C1 segment of cervical spinal cord (tissue), 14 donors: ENCODE measurements at places on chromosomes 2 and 18.

- no peak for DNase-seq
Measured at GRCh38 chr2:31384351-31384750, 30.2 kb downstream of the XDH start.

- no peak for DNase-seq
Measured at GRCh38 chr2:33430856-33431255, 45.6 kb upstream of the RASGRP3 start.

- no peak for DNase-seq
Measured at GRCh38 chr2:11385216-11385615, 40.8 kb upstream of the ROCK2 start.

DNA sequence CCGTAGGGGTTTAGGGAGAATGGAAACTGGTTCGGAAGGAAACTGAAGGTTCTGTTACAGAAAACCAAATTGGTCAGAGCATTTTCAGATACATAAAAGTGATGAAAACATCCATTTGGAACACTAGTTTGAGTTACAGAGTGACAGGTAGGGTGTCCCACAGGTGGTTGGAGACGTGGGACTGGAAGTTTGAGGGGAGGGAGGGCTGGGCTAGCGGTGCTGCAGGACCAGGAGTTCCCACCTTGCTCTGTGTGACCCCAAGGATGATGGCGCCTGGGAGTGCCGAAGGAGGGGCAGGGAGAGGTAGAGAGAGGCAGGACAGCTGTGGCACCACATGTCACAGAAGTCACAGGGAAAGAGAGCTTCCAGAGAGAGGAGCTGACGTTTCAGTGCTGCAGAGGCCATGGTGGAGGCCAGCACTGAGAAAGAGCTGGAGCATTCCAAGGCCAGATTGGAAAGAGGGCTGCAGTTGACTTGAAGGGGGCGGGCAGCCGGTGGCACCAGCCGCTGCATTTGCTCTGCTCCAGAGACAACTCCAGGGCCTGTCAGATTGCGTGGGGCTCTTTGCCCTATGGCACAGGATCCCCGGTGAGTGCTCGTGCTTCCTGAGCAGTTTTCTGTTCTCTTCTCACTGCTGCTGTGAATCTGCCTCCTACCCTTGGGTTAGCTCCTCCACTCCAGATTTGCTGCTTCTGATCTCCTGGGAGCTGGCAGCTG, 56.2 kb upstream of the FOSL2 start:
- no peak for DNase-seq

GRCh38 chr18:47560723-47561715, 309.6 kb upstream of the SKOR2 start:
- DNase-seq, result no peak

DNA sequence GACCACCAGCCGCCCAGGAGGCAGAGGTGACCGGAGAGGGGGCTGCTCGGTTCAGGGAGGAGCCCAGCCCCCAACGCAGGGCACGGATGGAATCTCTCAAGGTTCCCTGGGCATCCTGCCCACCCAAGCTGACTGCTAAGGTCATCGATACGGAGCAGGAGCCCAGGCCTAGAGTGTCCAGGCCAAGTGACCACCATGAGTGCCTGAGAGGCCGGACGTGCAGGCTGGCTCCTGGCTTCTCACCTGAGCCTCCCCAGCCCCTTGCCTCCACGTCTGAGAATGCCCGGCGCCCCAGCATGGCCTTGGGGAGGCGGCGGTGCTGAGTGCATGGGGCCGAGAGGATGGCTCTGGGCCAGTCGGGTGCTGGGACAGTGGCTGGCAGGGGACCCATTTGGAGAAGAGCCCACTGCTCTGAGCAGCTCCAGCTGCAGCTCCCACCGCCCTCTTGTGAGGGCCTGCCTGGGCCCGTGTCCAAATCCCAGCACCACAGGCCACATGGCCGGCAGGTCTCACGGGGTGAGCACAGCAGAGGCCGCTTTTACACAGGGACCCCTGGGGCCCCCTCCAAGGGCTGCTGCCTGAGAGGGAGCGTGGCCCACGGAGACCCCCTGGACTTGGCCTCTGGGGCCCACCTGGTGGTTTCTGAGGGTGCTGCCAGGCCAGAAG, 102.8 kb upstream of the CTDP1 start:
- DNase-seq, result peak; percentile 42

DNA sequence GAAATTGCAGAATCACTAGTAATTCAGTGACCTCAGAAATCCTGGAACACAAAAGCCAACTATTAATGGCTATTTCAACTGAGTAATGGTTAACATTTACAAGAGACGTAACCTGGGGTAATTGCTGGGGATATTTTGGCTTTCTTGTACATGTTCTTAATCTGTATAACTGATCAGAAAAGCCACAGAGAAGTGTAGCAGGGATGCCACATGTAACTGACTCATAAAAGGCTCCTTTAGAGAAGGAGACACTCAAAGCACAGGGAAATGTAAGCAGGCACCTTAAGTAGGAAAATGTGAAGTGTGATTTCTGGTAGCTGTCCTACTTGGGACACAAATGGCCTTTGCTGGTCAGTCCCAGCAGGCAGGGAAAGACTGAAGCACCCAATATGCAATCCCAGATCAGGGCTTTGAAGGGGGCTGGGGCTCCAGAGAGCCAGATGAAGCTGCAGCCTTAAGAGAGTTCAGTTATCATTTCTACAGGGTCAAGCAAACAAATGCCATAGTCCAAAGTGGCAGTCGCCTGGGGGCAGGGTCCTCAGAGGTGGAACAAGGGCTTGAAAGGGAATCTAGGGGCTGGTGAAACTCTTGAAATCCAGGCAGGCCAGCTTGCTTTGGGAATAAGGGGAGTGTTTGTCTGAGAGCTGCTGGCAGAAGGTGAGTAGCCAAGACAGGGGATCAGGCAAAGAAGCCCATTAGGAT, 7.2 kb upstream of the SPOPL start:
- no peak for DNase-seq

DNA sequence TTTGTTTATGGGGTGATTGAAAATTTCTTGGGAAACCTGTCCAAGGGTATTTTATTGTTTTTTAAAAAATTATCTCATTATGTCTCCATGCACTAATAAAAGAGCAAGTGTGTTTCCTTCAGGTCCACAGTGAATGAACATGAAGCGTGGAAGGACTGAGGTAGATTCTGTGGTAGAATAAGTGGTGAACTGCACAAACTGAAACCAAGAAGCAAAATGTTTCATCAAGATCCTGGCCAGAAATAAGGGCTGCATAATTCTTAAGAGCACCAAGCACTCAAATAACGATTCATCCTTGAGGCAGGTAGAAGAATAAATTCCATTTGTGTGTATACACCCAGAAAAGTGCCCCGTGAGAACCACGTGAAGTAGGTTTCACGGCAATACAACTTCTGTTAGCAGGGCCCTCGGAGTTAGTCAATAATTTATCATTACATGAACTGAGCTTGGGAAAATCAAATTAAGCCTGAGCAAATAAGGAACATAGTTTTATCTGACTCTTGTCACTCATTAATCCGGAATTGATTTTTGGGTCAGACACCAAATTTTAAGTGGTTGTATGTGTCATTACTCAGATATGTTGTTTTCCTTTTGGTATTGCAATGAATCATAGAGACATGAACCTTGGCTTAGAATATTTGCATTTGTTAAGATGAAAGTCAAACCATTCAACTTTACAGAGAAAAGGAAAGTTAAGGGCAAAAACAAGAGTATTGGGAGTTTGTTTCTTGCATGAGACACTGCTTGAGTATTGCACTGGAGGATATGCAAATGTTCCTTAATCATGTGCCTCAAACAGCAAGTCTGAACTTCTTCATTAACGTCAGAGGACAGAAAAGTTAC, 472.6 kb upstream of the NETO1 start:
- DNase-seq, result no peak

- peak; percentile 87 for DNase-seq
Measured at GRCh38 chr2:144332356-144333142, 187.4 kb downstream of the ZEB2 start.

DNA sequence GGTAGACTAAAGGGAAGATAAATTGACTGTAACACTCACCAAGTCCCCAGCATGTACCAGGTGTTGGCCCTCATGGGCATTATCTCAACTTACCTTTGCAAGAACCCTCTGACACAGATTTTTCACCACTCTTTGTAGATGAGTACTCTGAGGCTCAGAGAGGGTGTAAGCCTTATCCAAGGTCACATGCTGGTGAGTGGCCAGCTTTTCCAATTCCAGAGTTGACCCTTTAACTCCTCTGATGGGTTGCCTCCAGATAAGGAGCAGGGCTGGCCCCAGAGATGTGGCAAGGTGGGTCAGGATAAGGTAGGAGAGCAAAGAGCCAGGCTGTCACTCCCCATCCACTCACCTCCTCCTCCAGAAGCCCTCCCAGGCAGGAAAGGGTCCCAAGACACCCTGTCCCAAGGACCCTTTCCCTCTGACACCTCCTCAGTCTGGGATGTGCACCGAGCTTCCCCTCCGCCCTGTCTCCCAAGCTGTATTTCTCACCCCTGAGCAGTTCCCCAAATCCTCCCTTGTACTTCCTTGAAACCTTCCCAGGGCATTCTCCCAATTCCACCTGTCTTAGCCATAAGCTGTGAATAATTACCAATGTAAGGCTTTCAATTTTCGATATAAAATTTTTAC, 165.9 kb downstream of the ZFP36L2 start:
- DNase-seq, result no peak

DNA sequence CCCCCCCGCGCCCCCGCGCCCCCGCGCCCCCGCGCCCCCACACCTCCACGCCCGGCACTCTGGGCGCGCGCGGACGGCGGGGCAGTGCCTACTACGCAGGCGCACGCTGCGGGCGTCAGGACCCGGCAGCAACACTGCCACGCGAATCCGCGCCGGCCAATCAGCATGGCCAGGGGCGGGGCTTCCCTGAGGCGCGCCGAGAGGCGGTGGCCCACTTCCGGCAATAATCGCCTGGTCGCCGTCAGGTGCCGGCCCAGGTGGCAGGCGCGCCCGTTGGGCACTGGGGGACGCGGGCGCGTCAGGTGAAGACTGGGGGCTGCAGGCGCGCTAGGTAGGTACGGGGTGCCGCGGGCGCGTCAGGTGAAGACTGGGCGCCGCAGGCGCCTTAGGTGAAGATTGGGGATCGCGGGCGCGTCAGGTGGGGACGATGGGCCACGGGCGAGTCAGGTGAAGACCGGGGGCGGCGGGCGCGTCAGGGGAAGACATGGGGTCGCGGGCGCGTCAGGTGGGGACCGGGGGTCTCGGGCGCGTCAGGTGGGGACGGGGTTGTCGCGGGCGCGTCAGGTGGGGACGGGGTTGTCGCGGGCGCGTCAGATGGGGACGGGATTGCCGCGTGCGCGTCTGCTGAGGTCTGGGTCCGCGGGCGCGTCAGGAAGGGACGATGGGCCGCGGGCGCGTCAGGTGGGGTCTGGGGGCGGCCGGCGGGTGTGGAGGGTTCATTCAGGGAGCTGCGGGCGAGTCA, 219.1 kb downstream of the RTP5 start:
- peak; percentile 87 for DNase-seq

DNA sequence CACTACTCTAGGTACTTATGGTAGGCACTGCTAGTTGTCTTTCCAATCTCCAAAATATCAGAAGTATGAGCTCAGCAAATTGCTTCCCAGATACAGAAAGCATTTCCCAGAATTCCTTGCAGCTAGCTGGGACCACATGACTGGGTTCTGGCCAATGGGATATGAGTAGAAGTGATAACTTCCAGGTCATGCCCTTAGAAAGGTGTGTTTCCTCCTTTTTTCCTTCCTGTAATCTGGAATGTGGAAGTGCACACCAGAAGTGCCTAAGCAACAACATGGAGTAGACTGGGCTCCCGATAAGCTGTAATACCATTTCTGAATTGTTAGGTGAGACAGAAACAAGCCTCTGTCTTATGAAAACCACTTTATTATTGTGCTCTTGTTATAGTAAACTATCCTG, 279.8 kb downstream of the ZNF385B start:
- DNase-seq, result no peak

GRCh38 chr18:5052491-5052890, 144.6 kb downstream of the AKAIN1 start:
- no peak for DNase-seq

- DNase-seq, result no peak
Measured at GRCh38 chr2:179336782-179337534, 72.3 kb upstream of the SESTD1 start.

GRCh38 chr2:85175369-85176299, 42.4 kb downstream of the TCF7L1 start:
- DNase-seq, result no peak

DNA sequence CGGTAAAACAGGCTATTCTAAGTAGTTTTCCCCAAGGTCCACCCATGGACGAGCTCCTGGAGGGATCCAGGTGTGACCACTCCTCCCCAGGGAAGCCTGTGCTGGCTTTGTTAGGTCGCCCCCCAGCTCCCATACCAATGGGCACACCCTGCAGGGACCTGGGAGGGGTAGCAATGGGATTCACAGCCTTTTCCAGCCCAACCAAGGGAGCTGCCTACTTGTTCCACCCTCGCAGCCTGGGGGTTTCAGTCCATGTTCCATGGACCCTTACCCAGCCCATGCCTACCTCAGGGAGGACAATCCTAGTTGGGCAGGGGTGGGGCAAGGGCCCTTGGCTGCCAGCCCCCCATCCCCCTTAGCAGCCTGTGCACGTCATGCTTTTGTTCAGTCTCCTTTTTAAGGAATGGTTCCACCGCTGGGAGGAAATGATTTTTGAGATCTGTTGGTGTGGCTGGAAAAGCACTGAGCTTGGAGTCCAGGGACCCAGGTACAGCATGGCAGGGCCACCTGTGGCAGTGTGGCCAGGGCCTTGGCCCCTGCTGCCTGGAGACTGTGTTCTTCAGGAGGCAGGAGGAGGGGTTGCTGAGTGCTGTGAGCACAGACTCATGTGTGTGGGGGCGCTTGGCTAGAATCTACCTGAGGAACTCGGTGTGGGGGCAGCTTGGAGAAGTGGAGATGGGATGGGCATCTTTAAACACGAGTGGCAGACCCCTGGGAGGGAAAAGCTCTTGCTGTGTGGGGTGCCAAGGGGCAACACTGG, 166.8 kb downstream of the TWIST2 start:
- DNase-seq, result no peak

- DNase-seq, result no peak
Measured at GRCh38 chr2:127117603-127118002, 10.6 kb upstream of the BIN1 start.

DNA sequence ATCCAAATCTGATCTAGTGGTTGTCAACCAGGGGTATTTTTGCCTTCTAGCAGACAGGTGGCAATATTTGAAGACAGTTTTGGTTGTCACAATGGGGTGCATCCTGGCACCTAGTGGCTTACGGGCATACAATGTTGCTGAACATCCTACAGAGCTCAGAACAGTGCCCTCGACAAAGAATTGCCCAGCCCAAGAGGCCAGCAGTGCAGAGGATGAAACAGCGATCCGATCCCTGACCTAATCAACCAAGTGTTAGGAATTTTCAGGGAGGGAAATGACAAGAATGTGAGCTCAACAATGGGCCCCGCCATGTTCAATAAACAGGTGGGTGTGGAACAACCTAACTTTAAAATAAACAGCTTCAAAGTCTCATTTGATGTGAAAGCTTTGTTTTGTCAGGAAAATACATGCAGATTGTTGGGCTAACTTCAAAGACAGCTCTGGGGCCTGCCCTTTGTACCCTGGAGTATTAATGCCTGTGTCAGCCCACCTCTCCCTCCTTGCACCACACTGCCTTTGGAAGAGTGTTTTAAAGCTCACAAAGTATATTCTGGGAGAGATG, 22.5 kb upstream of the SCYGR5 start:
- no peak for DNase-seq

GRCh38 chr18:70332694-70333093, 43.8 kb downstream of the SOCS6 start:
- DNase-seq, result no peak
